T-helper 17 cell (primary cell): ENCODE measurements at places on chromosomes 3 and 15.

GRCh38 chr3:188170461-188171459 lies 16.8 kb downstream of the LPP start:
- no peak for DNase-seq

GRCh38 chr3:167493244-167493643 lies 19.4 kb upstream of the SERPINI2 start:
- no peak for DNase-seq

DNA sequence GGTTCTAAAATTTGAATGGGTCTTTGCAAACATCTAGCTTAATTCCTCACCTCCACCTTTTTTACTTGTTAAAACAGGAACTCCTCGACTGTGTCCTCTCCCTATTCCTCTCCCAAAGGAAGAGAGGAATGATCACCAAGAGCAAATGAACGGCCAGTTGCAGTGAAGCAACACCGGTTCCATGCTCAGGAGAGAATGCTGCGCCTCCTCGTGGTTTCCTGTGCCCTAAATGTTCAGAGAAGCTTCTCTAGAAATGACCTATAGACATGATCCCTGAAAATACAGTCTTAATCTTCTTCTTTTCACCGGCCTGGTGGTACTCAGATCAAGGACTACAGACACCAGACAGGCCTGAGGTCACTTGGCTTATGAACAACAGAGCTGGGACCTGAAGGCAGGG lies 65.1 kb upstream of the GUCA1C start:
- DNase-seq = no peak

DNA sequence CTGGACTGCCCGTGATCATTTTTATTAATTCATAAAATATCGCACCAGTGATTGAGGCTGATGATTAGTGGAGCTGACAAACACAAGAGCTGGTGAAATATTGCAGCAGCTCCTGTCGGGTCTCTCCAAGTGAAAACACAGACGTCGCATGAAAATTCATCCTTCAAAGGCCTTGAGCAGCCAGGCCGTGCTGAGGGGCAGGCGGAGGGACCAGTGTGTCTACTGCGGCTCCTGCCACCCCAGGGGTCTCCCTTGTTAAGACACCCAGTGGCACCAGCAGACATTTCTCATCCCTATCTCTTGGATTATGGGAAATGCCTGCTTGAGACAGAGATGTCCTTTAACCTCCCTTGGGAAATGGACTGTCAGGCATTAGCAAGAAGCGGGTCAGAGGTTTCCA lies 289.4 kb upstream of the TLE3 start:
- no peak for DNase-seq

GRCh38 chr3:128424508-128425069 lies 42.1 kb downstream of the DNAJB8 start:
- no peak for DNase-seq

DNA sequence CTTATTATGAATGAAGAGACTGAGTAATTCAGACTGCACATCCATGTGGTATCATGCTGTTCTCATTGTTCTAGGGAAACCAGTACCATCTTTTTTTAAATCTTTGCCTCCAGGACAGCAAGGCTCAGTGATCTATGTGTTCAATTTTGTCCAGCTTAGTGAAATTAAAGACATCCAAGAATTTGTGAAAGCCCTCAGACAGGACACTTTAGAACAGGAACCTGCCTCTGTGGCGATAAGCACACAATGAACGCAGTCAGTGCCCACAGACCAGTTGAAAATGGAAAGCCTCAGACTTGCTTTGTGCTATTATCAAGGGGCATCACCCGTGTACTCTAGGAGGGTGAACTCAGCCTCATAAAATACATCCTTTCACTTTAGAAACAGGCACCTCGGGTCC lies 20.1 kb downstream of the EID1 start:
- no peak for DNase-seq

DNA sequence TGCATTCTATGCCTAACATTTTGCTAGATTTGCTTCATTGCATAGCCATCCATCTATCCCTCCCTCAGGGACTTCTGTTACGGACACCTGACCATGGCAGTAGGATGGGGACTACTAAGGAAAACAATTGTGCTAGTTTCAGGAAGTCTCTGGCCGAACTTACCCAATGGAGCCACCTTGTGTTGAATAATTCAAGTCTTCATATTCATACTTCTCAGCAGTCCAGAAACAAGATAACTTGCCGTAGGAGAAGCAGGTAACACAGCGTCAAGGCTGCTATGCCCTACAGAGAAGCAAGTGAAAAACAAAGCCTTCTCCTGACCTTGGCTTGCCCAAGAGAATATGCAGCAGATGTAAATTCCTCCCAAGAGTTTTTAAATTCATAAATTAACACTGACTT lies 685.3 kb downstream of the GRM7 start:
- no peak for DNase-seq

DNA sequence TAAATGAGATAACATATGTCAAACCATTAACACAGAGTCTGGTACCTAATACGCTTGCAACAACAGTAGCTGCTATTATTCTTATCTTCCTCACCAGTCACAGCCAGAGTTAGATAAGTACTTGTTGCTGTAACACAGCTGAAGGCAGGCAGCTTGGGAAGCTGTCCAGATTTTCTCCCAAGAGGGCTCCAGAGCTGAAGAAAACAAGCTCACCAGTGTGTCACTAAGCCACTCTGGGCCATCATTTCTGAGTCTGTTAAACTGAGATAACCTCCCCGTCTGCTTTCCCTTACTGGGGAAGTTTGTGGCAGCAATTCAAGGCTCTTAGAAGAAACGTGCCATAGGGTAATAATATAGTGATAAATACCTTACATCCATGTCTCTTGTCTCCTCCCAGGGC lies 226.3 kb downstream of the TAFA4 start:
- no peak for DNase-seq

DNA sequence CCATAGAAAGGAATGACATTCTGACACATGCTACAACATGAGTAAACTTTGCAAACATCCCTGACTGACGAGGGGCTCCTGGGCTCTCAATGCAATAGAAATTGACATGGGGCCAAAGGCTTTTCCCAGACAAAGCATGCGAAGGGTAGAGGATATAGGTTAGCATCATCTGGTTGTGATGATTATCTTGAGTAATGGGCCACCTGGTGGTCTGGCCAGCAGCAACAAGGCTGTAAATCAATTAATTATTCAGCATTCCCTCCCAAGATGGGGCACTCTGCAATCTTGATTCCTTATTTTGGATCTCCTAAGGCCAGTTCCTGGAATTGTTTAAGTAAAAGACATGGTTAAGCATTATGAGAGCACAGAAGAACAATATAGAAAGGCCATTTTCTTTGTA lies 99.2 kb downstream of the AGBL1 start:
- no peak for DNase-seq

DNA sequence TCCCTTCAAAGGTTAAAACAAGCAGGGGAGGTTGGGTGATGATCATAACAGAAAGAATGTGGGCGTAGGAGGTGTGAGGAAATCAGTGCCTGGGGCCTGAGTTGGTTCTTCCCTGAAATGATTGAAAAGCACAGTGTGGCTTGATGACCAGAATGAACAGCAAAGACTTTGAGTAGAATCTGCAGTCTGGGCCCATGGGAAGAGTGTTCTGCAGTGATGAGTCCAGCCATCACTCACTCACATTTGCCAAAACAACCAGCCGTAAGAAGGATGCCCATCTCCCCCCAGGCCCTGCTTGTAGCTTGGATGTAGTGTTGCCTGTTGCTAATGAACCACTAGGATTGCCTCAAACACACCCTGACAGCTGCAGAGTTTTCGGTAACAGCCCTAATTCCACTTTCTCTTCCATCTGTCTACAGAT lies 67.9 kb downstream of the VGLL3 start:
- DNase-seq = no peak

- DNase-seq = no peak
Observed at GRCh38 chr3:120280026-120280425, 5.0 kb downstream of the GPR156 start.

DNA sequence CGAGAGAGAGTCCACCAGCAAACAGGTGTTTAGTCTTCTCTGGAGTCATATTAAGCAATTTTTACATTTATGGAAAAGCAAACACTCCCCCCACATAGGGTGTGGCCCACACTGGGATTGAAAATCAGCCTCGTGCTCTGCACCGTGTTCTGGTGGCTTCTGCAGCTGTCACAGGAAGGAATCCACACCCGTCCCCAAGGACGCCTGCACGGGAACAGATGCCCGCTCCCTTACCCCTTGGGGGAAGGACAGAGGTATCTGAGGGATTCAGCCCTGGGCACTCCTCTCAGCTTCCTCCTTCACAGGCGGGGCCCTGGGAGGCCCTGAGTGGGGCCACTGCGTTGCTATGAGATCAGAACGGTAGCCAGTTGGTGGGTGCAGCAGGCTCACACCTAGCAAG lies 27.8 kb downstream of the LIPC start:
- DNase-seq = no peak

DNA sequence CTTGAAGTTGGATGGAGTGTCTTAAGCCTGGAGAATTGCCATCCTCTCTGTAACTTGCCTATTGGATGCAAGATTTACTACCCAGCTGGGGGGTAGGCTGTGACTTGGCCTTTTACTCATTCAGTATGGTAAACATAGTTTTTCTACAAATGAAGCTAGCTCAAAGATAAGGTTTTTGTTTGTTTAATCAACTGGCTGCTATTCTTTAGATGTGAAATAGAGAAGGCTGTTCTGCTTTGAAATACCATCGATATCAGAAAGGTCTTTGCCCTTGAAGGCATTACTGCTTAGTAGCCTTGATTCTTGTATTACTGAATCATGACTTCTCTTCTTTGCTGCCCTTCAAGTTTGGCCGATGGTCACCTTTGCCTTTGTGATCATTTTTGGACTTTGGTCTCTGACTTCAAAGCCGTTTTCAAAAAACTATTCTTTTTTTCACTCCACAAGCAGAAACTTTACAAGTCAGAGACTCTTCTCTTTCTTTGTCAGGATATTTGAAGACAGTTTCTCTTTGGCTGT lies 83.1 kb downstream of the GAP43 start:
- no peak for DNase-seq

- no peak for DNase-seq
Observed at GRCh38 chr3:37779289-37780152, 82.2 kb upstream of the CTDSPL start.

- DNase-seq = no peak
Observed at GRCh38 chr3:179301645-179302044, 21.2 kb upstream of the ZNF639 start.

- DNase-seq = no peak
Observed at GRCh38 chr3:160372780-160373179, 26.2 kb downstream of the IFT80 start.

DNA sequence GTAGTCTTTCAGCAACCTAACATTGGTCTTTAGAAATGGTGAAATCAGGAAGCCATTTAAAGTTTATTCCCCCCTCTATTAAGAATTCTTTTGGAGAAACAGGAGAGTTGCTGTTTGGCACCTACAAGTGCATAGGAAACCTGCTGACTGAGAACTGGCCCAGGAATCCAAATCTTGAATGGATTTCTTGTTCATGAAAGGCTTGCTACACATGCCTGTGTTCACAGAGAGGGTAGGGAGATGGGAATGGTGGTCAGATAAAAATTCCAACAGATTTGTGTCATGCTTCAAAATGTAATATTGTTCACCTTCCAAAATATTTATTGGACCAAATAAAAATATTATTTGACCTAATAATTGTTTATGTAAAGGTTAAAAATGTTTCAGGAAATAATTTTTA lies 24.2 kb upstream of the ZPLD1 start:
- DNase-seq = no peak

GRCh38 chr3:30146978-30147377 lies 459.4 kb upstream of the TGFBR2 start:
- no peak for DNase-seq

DNA sequence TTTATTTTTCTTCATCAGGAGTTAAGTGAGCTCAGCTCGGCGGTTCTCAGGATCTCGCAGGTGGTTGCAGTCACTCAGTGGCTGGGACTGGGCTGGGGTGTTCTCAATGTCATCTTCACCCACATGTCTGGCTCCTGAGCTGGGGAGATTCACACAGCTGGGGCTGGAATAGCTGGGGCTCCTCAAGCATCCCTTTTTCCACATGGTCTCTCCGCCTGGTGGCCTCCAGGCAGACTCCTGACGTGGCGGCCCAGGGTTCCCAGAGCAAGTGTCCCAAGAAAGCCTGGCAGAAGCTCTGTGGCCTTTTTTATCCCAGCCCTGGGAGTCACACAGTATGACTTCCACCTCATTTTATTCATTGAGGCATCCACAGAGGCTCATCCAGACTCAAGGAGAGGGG lies 84.1 kb upstream of the ANKRD34C start:
- DNase-seq = no peak

GRCh38 chr3:129911261-129911861 lies 17.9 kb upstream of the TMCC1 start:
- DNase-seq = no peak

DNA sequence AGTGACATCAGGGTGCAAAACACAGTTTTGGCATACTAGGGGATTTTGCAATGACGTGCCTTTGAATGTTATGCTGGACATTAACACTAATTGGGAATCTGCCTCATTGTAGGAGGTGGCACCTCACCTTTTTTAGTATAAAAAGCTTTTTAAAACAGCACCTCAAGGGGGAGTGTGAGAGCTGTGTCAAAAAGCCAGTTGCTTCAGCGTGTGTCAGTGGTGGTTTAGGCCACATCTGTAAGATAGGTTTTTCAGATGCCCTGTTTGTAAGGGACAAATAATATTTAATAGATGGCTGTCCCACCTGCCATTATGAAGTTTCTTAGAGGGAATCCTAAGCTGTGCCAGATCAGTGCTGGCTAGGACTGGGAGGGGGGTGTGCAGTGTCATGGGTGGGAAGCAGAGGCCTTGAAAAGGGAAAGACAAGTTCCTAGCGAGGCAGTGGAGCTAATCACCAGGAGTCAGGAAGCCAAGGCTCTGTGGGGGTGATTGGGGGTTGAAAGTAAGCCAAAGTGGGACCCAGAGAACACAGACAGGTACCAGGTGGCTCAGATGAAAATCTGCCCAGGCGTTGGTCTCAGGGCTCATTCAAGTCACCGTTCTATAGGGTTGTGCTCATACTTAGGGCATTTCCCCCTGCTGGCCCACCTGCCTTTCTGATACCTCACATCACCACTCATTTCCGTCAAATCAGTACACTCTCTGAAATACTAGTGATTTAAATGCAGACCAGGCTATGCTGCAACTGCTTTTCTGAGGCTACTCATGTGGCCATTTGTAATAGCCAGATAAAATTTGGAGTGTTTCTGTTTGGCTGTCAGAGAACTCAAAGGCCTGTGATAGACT lies 120.5 kb downstream of the BBX start:
- no peak for DNase-seq
